CD4-positive, alpha-beta memory T cell (primary cell): ENCODE measurements at places on chromosomes 12 and 14.

GRCh38 chr14:51368721-51369163 lies 128.7 kb downstream of the TMX1 start:
- no peak for DNase-seq

DNA sequence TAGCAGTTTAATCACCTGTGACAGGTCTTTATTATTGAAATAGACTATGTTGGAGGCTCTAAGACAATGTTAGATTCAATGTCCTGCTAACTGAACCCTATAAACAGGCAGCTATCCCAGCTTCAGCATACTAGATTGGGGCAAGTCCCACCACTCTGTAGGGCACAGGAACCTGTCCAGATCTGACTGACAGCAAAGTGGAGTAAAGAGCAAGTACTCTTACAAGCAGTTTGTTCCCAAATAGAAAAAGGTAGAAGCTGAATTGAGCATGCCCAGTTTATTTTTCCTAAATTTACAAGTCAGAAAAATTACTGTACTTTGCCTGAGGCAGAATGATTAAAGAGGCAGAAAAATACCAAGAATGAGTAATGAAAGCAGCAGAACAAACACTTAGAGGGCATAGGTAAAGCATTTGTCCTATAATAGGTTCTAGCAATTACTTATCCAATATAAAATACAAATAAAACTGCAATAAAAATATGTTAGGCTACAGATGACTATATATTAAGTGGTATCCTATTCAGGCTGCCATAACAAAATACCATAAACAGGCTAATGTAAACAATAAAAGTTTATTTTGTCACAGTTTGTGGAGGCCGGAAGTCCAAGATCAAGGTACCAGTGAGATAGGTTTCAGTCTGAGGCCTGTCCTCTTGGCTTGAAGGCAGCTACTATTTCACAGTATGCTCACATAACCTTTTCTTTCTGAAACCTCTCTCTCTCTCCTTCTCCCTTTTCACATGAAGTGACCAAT lies 868.2 kb downstream of the C12orf50 start:
- no peak for DNase-seq

GRCh38 chr14:23057757-23058653 lies 685 bp upstream of the CDH24 start:
- peak; percentile 82 for DNase-seq

- DNase-seq, result peak; percentile 36
Measured at GRCh38 chr14:102394717-102395375, 32.1 kb downstream of the TECPR2 start.

- no peak for DNase-seq
Measured at GRCh38 chr12:28171356-28172060, 18.7 kb upstream of the CCDC91 start.

GRCh38 chr12:65853489-65854157 lies 29.3 kb downstream of the HMGA2 start:
- no peak for DNase-seq

DNA sequence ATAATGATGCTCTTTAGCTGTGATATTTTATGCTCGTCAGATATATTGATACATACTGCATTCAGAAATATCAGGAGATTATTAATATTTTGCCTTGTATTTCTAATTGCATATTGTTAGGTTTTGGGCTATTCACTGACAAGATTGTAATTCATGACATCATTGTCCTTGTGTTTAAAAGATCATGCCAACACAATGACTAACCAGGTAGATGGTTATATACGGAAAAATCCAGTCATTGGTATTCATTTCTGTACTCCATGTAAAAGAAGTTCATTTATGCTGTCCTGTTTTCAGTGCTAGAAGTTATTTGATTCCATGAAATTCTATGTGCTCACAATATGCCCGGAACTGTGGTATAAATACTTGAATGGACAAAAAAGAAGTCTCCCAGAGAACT lies 107.5 kb downstream of the KITLG start:
- DNase-seq, result no peak

DNA sequence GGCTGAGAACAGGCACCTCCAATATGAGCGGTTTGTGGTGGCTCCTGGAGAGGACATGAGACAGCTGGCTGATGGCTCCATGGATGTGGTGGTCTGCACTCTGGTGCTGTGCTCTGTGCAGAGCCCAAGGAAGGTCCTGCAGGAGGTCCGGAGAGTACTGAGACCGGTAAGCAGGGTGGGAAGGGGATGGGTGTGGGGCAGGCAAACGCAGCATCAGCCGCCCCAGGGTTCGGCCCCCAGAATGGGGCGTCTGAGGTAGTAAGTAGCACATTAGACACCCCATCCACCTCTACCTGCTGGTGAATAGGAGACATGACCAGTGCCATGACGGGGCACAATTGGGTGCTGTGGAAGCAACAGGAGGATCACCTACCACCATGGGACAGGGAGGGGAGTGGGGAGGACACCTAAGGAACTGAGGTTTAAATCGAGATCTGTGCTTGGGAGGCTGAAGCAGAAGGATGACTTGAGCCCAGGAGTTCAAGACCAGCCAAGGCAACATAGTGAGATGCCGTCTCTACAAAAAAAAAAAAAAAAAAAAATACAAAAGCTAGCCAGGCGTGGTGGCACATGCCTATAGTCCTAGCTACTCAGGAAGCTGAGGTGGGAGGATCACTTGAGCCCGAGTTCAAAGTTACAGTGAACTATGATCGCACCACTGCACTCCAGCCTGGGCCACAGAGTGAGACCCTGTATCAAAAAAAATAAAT lies 25.5 kb downstream of the ITGA7 start:
- no peak for DNase-seq

DNA sequence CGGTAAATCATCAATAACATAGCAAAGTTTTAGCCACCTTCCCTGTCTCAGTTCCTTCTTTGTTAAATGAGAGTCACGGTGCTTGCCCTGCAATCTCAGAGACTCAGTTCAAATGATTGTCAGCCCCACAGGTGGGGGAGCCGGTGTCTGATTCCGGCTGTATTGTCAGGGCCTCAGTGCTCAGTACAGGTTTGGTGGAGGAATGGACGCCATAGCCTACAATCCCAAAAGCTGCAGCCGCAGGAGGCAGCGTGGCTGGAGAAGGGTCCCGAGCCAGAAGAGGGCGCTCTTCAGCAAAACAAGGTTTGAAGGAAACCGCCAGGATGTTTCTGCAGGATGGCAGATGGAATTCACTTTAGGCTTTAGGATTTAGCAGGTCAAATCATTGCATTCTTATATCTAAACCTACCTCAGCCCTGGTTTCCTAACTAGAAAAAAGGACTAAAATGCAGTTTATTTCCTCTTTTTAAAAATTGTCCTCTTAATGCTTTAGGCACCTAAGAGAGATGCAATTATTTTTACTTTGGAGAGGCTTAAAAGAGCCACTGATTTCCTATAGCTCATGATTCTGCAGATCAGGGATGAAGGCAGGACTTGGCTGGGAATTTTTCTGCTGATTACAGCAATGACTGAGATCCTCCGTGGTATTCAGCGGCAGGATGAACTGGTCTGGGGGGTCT lies 29.2 kb downstream of the FOS start:
- peak; percentile 68 for DNase-seq

GRCh38 chr12:30795410-30796312 lies 40.9 kb upstream of the CAPRIN2 start:
- peak; percentile 28 for DNase-seq
